ENCODE measurements at places on chromosomes 12 and 14.

DNA sequence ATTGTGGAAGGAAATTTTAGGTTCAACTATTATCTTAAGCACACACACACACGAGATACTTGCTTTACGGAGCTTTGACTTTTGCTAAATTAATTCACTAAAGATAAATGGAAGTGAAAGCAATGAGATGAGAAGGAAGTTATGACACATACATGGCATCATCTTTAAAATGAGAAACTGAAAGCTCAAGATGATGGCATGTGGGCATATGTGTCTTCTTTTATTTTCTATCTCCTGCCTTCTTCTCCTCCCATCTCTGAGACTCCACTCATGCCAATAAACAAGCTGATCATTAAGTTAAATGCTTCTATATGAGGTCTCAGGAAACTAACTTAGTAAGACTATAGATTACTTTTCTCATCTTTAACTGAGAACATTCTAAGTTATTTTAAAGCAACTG, 216.7 kb downstream of the MED13L start:
- no peak for DNase-seq

- DNase-seq: no peak
These were observed 232.8 kb upstream of the SEL1L start for GRCh38 chr14:81766321-81766915.

DNA sequence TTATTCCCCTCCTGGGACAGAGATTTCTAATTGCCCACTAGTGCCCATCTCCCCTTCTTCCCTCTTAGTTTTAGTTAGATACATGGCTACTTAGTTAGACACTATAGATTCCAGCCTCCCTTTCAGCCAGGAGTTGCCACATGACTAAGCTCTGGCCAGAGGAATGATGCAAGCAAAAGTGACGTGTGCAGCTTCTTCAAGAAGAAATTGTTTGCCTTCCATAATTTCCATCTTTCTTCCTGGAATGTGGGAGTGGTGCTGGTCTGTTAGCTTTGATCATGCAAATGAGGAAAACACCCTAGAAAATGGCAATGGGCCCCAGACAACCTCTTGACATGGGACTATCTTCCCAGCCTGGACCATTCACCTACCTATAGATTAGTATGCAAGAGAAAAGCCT, 21.4 kb downstream of the CCDC177 start:
- no peak for DNase-seq

DNA sequence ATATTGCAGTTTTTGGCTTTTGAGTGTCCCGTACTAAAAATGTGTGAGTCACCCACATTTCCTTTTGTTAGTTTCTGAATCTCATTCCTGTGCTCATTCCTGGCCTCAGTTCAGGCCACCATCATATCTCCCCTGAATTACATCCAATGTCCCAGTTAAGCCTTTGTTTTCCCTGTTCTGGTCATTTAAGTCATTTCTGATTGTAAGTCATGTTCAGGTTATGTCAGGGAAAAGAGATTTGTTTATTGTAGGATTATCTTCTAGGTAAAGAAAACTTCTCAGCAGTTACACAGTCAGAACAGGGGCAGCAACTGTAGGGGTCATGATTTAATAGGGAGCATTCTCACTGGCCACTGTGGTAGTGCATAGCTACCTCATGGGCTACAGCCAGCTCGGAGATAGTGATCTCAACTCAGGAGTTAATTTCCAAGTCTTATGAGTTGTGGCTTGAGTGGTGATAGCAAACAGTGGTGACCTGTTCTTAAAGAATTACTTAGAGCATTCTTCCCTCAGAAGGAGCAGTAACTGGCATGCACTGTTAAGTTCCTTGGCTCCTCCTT, 6.7 kb downstream of the DDX47 start:
- no peak for DNase-seq

DNA sequence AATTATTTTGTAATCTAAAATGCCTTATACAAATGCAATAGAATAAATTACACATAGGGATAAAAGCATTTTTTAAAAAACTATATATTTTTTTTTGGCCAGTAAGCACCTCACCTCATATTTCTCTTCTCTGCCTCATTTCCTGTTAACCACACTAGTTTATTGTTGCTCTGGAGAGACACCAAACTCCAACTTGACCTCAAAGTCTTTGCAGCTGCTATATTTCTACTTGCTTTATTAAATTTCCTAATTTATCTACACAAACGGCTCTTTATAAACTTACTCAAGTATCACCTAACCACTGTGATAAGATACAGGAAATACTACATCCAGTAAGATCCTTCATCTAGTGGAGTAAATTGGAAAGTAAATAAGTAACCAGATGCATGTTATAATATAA, 622.3 kb downstream of the C12orf50 start:
- DNase-seq: no peak

DNA sequence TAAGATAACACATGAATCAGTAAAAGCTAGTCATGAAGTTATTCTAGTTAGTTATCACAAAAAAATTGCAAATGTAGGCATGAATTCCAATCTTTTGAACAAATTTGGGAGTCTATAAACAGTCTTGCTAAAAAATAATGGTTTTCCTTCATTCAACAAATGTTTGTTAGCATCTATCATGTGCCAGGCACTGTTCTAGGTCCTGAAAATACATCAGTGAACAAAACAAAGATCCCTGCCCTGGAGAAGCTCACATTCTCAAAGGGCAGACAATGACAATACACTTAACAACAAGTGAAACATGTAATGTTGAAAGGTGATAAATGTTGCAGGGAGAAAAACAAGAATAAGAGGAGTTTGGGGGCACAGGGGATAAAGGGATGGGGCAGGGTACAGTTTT, 86.9 kb downstream of the OTX2 start:
- DNase-seq: no peak

DNA sequence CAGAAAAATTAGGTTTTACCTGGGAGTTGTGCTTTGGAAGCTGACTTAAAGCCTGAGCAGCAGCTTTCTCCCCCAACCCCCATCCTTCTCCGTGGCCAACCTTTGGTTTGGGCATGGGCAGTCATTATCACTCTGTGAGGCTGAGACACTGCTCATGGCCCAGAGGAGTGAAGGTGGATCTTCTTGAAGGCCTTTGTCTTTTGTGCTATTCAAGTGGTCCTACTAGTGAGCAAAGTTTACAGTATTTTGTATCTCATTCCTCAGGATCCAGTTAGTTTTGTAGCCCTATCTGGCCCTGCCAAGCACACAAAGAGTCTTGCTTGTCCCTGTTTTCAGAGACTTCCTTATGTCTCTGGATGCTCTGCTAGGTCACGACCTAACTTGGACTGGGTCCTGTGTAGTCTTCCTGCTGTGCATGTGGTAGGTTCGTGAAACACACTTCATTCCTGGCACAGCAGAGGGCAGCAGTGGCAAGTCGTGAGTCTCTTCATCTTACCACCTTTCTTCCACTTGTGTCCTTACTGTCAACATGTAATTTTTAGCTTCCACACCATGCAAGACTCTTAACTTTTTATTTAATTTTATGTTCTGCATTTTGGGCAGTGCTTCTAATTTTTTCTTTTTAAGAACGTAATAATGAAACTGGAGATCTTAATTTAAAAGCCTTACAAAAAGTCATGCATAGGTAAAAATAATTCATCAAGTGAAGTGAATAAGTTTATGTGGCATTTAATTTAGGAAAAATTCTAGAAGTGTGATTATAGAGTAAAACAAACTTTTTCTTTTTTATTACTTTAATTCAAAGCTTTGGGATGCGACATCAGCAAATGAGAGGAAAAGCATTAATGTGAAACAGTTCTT, 53.7 kb downstream of the APAF1 start:
- no peak for DNase-seq

GRCh38 chr12:18383203-18383602, 121.9 kb downstream of the PIK3C2G start:
- DNase-seq: no peak

- DNase-seq: no peak
These were observed 58.7 kb upstream of the GZMB start for GRCh38 chr14:24692382-24693352.

DNA sequence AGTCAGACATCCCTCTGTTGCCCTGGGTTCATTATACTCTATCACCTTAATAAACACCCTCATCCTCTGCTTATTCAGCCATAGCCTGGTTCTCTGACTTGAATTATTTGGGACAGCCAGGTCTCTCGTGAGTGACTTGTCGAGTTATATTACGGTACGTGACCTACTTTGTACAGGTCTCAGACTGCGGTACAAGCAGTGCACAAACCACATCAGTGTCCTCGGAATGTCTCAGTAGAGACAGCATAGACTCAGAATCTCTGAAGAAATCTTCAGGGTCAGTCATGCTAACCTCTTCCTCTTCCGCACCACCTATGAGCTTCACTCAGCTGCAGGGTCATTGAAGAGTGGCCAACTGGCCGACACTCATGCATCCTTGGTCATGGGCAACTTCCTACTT, 860.8 kb downstream of the BCL11B start:
- DNase-seq: no peak

DNA sequence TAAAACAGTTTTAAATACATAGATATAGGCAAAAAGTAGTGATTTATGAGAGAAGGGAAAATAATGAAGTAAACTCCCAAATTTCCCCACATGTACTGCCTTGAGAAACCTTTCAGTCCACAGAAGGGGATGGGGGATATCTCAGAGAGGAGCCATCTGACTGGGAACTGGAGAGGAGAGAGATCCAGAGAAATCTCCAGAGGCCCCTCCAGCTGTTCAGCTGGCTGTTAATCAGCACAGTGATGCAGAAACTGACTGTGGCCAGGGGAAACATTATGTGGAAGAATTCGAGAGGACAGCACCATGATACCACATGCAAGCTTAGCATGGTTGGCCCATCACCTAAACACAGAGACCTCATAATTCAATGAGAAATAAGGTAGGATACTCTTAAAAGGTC, 1165.9 kb upstream of the TMEM132C start:
- no peak for DNase-seq

GRCh38 chr12:6226002-6226678, 25.9 kb downstream of the CD9 start:
- no peak for DNase-seq

DNA sequence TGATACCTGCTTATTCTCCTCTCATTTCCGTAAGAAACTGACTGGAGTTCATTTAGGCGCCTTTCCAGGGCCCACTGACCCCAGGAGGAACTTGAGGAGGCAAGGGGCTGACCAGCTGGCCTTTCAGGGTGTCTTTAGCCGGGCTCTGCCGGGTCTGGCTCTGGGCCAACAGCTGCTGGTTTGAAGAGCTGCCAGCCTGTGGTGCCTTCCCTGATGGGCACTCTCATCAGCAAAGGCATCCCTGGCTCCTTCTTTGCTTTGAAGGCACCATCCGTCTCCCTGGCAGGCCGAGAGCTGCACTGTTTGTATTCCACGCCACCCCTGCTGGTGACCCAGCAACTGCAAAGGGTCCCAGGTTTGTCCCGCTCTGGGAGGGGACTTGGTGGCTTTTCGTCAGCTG, 42.0 kb downstream of the IQSEC3 start:
- no peak for DNase-seq

DNA sequence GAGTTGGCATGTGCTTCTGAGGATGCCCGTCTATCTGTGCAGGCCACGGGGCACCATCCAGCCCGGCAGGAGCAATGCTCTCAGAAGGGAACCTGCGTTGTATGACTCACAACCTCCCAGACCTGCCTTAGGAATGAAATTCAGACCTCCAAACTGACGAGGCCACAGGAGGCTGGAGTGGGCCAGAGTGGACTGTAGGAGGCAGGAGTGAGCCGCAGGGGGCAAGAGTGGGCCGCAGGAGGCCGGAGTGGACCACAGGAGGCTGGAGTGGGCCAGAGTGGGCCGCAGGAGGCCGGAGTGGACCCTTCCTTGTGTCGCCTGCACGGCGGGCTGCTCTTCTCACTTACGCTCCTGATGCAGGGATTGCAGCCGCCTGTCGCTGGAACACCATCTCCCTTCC, 11.1 kb upstream of the FBRSL1 start:
- DNase-seq: no peak

DNA sequence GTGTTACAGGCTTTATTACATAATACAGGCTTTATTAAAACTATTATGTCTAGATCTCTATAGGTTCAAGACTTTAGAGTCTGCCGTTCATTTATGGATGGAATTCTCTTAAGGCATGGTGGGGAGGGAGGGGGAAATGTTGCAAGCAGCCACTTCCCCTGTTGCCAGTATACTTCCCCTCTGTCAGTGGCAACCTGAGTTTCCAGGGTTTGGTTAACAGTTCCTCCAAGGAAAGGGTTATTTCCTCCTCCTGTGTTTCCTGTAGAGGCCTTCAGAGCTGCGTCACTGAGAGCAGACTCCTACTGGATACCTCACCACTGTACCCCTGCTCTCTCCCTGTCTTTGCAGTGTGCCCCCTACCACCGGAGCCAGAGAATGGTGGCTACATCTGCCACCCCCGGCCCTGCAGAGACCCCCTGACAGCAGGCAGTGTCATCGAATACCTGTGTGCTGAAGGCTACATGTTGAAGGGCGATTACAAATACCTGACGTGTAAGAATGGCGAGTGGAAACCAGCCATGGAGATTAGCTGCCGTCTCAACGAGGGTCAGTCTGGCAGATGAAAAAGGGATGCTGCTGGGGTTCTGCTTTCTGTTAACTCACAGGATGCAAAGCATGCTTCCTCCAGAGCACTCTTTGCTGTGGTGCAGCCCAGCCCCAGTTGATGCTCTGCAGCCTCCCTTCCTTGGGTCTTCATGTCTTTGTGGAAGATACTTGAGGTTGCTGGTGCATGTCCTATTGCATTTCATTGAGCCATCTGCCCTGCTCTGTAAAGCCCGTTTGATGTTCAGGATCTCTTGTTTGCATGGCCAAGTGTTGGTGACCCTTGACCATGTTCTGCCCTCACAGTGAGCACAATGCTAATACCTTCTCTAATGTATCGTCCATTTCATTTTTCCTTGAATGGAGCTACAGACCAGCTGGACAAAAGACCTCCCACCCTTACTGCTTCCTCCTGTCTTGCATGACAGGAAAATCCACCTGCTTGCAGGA, 63.6 kb upstream of the SRSF5 start:
- no peak for DNase-seq

GRCh38 chr12:99135376-99135775, 490.3 kb downstream of the APAF1 start:
- DNase-seq: no peak

- no peak for DNase-seq
These were observed 3.1 kb downstream of the YAF2 start for GRCh38 chr12:42234970-42235369.

DNA sequence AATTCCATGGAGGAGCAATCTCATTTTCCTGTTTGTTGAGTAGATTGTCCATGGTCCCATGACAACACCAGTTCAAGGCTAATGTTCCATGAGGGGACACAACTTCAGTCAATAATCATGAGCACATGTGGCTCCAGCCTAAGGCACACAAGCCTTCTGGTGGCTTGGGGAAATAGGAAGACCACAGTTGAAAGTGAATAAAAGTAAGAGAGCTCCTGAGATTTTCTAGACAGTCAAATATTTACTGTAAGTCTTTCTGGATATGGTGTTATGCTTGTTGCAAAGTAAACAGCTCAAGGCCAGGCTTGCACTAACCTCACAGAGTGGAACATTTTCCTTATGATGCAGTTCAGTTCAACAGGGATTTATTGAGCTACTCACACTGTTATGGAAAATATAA, 206.9 kb upstream of the SLC38A2 start:
- DNase-seq: no peak

All from activated CD4-positive, CD25-positive, alpha-beta regulatory T cell (primary cell).